ENCODE measurements at places on chromosomes 12 and 14.

GRCh38 chr14:100072783-100073346 lies 7.6 kb downstream of the EVL start:
- peak; percentile 97 for DNase-seq

- DNase-seq, result peak; percentile 69
These were observed 41.6 kb downstream of the LRRC74A start for GRCh38 chr14:76867516-76868453.

DNA sequence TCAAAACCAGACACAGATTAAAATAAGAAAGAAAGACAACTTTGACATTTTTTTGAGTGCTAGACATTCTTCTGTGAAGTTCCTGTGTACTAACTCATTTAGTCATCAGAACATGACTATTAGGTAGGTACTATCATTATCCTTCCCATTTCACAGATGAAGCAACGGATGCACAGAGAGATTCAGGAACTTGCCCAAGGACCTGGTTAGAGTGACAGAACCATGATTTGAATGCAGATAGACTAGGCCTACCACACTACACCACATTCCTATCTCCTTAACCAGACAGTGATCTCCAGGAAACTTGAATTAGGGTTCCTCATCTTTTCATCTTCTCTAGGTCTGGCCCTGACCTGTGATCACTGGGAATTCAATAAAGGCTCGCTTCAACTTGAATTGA lies 54.4 kb upstream of the MED13L start:
- DNase-seq, result peak; percentile 88

GRCh38 chr12:6554168-6555017 lies 1.4 kb downstream of the IFFO1 start:
- peak; percentile 66 for DNase-seq

GRCh38 chr14:82719617-82720016 lies 1186.0 kb upstream of the SEL1L start:
- no peak for DNase-seq

DNA sequence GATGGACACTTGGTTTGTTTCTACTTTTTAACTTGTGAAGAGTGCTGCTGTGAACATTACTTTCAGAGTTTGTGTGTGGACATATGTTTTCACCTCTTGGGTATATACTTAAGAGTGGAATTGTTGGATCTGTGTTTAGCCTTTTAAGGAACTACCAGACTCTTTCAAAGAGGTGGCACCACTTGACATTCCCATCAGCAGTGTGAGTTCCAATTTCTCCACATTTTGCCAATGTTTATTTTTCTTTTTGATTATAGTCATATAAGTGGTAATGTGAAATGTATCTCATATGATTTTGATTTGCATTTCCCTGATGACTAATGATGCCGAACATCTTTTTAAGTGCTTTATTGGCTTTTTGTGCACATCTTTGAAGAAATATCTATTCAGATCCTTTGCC lies 44.8 kb downstream of the ARHGAP5 start:
- DNase-seq, result no peak

DNA sequence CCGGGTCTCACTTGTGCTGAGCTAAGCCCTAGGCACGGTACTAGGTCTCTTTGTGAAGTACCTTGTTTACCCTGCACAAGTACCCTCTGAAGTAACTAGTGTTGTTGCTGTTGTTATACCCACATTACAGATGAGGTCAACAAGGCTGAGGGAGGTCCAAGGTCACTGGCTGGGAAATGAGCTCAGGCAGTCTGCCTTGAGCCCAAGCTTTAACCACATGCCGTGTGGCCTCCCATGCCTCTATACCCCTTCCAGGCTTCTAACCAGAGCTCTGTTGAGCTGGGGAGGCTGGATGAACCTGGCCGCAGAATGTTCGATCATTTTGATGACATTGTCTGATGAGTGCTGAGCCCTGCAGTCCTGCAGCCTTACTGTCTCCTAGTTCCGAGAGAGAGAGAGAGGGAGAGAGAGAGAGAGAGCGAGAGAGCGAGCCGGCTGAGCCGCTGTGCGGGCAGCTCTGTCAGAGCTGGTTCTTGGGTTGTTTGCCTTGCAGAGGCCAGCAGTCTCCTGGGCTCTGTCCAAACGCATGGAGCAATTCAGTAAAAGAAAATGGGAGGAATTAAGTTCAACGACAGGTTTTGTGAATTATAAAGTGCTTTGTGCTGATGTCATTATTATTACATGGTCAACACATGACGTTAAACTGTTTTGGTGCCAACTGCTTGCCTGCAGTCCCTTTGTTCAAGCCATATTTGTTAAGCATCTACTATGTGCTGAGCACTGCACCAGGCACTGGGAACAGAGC lies 13.1 kb downstream of the JDP2 start:
- DNase-seq, result no peak

DNA sequence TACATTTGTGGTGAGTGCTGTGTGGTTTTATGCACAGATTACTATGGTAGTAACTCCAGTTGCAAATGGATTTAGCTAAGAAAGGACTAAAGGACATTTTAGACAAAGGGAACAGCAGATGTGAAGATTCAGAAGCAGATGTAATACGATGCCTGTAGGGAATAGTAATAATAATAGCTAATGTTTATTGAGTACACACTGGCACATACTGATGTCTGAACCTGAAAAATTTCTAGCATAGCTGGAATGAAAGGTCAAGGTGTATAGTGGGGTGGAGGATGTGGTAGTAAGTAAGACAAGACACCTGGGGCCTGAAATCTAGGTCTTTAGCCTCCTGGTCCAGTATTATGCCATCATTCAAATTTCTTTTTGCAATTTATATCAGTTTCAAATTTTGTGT lies 54.3 kb upstream of the LRTM2 start:
- DNase-seq, result no peak

DNA sequence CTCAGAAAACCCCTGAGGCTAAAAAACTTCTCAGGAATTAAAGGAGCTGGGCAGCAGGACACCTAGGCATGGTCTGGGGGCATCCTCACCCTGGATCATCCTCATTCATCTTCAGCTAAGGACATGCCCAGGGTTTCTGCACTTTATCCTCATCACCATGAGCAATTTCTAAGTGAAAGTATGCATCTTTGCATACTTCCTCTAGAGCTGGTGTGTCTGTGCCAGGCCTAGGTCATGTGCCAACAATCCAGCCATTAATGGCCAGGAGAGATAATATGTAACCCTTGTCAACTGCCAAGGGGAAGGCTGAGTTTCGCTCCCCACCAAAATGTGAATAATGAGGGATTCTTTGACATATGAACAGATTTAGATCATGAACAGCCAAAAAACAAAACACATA lies 160.5 kb downstream of the KITLG start:
- DNase-seq, result no peak

- DNase-seq, result peak; percentile 96
These were observed 15.2 kb downstream of the FGFR1OP2 start for GRCh38 chr12:26953447-26953846.

DNA sequence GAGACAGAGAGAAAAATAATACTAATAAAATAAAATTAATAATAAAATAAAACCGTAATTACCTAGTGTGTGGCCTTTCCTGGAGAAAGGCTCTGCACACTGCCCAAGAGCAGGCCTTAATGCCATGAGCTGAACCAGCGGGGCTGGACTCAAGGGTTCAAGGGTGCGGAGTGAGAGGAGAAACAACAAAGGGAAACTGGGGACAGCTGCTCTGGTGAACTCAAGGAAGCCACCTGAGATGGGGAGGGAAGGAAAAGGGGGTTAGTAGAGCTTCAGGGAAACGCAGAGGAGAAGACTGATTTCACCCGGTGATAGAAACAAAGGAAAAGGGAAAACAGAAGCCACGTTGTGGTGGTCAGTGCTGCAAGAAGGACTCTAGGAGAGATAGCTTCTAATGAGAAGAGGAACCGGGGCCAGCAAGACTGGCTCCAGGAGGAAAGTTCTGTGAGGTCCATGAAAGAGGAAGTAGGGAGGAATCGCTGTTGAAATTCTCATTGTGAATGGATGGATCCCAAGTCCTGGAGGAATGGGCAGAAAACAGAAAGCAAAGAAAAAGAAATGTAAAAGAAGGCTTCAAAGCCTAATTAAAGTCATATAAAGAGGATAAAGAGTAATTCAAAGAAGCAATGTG lies 48.3 kb upstream of the BCL2L14 start:
- DNase-seq, result peak; percentile 74

GRCh38 chr12:2864198-2864597 lies 7.4 kb upstream of the TEX52 start:
- DNase-seq, result no peak

- peak; percentile 97 for DNase-seq
These were observed 236.4 kb upstream of the CRY1 start for GRCh38 chr12:107329569-107330324.

DNA sequence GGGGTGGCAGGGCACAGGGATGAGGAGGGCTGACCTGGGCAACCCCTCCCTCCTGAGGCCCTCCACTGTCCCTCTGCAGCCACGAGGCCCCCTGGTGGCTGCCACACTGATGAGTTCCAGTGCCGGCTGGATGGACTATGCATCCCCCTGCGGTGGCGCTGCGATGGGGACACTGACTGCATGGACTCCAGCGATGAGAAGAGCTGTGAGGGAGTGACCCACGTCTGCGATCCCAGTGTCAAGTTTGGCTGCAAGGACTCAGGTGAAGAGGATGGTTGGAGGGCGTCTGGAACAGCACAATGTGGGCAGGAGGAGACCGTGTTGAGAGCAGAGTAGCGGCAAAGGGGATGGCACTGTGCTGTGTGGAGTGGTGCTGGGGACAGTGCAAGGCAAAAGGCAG lies 25.7 kb upstream of the LRP1-AS start:
- peak; percentile 41 for DNase-seq

GRCh38 chr14:103684471-103684870 lies 30.8 kb downstream of the XRCC3 start:
- DNase-seq, result no peak

GRCh38 chr14:30603402-30603801 lies 18.7 kb upstream of the SCFD1 start:
- DNase-seq, result no peak

- no peak for DNase-seq
These were observed 4.5 kb upstream of the MIA2 start for GRCh38 chr14:39229222-39229543.

DNA sequence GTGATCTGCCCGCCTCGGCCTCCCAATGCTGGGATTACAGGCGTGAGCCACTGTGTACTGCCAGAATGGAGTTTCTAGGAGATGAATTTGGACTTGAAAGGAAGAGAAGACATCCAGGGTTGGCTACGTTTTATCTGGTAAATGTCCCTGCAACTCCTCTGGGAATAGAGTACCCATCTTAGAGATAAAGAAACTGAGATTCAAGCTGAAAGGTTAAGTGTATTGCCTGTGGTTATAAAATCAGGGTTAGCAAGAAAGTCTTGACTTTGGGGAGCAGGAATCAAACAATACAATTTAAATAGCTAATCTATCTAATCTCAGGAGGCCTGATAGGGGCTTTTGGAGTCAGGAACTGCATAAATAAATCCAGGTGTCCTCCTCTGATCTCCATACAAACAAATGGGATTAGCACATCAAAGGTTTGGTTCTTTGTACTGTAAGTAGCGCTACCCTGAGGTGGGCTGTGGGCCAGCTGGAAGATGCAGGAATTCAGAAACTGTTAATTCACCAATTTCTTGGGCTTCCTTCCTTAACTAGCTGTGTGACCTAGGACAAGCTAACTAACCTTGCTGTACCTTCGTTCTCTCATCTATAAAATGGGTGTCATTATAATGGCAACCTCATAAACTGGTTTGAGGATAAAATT lies 45.1 kb downstream of the TBX3 start:
- no peak for DNase-seq

DNA sequence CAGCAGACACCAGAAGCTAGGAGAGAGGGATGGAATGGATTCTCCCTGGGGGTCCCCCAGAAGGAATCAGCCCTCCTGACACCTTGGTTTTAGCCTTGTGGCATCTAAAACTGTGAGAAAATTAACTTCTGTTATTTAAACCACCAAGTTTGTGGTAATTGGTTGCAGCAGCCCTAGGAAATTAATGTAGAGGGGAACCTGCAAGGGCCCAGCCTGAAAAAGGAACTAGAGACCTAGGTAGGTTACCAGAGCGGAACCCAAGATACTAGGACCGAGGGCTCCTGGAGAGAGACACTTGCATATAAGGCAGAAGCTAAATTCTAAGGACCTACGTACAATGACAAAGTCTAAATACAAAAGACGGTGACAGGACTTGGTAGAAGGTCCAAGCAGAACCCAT lies 8.1 kb upstream of the DENND5B start:
- no peak for DNase-seq

GRCh38 chr14:81415781-81416180 lies 15.7 kb upstream of the STON2 start:
- DNase-seq, result no peak

DNA sequence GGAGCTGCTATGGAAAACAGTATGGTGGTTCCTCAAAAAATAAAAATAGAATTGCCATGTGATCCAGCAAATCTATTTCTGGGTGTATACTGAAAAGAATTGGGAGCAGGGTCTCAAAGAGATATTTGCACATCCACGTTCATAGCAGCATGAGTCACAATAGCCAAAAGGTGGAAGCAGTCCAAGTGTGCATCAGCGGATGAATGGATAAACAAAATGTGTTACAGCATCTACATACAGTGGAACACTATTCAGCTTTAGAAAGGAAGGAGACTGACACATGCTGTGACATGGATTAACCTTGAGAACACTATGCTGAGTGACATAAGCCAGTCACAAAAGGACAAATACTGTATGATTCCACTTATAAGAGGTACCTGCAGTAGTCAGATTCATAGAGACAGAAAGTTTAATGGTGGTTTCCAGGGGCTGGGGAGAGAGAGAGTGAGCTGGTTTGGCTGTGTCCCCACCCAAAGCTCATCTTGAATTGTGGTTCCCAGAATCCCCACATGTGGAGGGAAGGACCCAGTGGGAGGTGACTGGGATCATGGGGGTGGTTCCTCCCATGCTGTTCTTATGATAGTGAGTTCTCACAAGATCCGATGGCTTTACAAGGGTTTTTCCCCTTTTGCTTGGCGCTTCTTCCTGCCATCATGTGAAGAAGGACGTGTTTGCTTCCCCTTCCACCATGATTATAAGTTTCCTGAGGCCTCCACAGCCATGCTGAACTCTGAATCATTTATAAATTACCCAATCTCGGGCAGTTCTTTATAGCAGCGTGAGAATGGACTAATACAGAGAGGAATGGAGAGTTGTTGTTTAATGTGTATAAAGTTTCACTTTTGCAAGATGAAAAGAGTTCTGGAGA lies 17.6 kb upstream of the TBC1D30 start:
- DNase-seq, result peak; percentile 61

DNA sequence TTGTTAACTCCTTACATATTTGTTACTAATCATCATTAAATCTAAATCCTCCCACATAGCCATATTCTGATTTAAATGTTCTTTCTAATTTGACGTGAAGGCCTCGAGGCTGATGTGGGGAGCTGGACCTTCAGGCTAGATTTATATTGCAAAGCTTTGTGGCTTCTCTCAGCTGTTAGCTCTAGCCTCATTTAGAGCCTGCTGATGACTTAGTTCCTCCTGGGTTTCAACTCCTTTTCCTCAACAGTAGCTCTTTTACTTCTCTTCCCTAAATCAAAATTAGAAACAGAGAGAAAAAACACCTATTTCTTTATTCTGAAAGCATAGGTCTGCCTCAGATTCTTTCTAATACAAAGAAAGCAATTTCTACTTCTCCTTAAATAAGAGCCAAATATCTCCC lies 477.5 kb upstream of the CCDC196 start:
- DNase-seq, result peak; percentile 4

DNA sequence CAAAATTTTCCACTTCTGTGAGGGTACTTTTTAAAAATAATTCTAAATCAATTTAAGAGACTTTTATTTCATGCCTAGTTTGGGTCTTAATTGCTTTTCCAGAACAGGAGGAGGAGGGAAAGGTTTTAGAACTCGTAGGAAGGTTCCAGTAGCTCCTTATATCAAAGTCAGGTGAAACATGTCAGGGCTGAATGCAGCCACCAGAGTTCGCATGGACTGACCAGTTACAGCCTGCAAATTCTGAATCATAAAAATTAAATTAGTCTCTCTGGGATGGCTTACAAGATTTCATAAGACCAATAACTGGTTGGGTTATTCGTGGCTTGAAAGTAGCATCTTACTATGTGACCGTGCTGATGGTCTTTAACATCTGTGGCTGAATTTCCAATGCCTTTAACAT lies 397 bp downstream of the BDKRB1 start:
- no peak for DNase-seq
